ENCODE measurements at places on chromosomes 1 and 21.

- DNase-seq, result no peak
Measured at GRCh38 chr1:4115191-4115900, 215.3 kb upstream of the C1orf174 start.

DNA sequence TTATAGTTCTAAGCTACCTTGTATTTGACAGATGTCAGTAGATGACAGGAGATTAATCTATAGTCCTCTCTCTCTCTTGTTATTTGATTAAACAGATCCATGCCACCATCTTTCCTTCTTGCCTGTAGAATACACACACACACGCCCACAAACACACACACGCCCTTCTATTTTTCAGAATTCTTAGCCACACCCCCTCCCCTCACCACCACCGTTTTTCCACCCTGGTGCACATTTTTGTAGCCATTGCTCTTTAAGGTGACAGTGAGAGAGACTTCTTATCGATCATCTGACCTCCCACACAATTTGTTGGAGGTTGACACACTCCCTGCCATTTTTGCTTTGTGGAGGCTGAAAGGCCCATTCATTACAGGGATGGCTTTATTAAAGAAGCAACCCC lies 123.2 kb downstream of the NTNG1 start:
- no peak for DNase-seq

GRCh38 chr1:42109600-42109999 lies 43.6 kb upstream of the GUCA2B start:
- DNase-seq, result no peak

DNA sequence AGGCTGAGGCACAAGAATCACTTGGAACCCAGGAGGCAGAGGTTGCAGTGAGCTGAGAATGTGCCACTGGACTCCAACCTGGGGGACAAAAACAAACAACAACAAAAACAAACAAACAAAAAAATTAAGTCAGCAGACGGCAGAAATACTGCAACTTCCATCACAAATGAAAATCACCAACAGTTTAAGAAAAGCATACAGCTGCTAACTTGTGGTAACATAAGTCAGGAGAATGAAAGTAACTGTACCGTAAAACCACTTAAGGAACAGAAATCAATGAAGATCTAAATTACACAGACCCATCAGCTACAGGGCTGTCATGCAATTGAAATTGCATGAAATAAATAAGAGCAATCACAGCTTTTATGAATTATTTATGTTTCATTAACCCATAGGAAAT lies 25.0 kb downstream of the MCOLN2 start:
- DNase-seq, result no peak

GRCh38 chr1:203744075-203744972 lies 20.7 kb upstream of the LAX1 start:
- DNase-seq, result no peak

- no peak for DNase-seq
Measured at GRCh38 chr1:172449585-172450523, 6.0 kb upstream of the PIGC start.

DNA sequence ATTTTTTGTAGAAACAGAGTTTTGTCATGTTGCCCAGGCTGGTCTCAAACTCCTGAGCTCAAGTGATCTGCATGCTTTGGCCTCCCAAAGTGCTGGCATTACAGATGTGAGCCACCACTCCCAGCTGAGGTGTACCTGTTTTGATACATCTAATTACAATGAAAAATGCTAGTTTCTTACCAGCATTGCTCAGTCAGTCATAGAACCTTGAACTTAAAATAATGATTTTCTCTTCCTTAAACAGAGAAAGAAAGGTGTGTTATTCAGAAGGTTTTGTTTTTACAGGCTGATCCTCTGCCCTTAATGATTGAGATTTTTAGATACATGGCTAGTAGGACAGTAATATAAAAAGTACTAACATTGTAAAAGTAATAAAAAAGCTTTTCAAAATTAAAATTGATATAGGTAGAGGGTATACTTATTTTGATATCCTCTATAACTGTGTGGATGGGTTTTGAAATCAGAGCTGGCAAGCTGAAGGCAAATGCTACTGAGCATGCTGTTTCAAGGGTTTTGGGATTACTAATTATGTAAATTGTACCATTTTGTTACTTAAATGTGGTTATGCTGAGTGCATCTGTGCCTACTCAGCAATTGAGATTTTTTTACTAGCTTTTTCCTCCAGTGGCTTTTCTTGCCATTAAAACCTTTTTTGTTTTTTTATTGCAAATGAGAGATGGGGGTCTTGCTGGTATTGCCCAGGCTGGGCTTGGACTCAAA lies 16.1 kb downstream of the PRRC2C start:
- DNase-seq, result no peak

GRCh38 chr1:228154021-228154669 lies 4.4 kb downstream of the GJC2 start:
- DNase-seq, result no peak

- no peak for DNase-seq
Measured at GRCh38 chr1:86912281-86912900, 1.5 kb downstream of the SELENOF start.

- DNase-seq, result peak; percentile 5
Measured at GRCh38 chr1:167936930-167937708, at the start of gene MPC2. Gene MPC2, minus strand, starts transcription at chr1:167937072. Its CDS starts 1,231 bp downstream, at chr1:167935841.

- no peak for DNase-seq
Measured at GRCh38 chr1:31592132-31592531, 15.8 kb downstream of the TINAGL1 start.

- no peak for DNase-seq
Measured at GRCh38 chr21:36369064-36369685, 16.0 kb upstream of the CHAF1B start.

GRCh38 chr1:201903135-201903534 lies 14.4 kb downstream of the SHISA4 start:
- DNase-seq, result no peak

- DNase-seq, result no peak
Measured at GRCh38 chr1:65055747-65056146, 89.4 kb upstream of the JAK1 start.

DNA sequence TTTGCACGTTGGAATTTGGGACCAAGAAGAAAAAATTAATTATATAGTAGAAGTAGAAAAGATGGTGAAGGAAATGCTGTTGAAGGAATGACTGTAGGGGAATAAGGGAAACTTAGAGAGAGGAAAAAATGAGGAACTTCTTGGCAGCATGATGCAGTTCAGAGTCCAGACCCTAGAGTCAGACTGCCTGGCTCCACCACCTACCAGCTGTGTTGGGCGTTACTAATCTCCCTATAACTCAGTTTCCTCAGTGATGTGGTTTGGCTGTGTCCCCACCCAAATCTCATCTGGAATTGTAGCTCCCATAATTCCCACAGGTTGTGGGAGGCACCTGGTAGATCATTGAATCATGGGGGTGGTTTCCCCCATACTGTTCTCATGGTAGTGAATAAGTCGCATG lies 1.3 kb upstream of the SELP start:
- no peak for DNase-seq

Data from NCI-H2029 treated with DMSO at 0.1 percent for 48 hours (cell line).